NCI-H446 treated with DMSO at 0.1 percent for 48 hours (cell line): ENCODE measurements at places on chromosomes 11 and 22.
A peak's percentile ranks its signal among the peaks of the same experiment; 100 is the strongest.

- no peak for DNase-seq
Observed at GRCh38 chr11:24593332-24593731, 96.5 kb downstream of the LUZP2 start.

- DNase-seq = no peak
Observed at GRCh38 chr11:16404781-16405285, 48.5 kb upstream of the SOX6 start.

DNA sequence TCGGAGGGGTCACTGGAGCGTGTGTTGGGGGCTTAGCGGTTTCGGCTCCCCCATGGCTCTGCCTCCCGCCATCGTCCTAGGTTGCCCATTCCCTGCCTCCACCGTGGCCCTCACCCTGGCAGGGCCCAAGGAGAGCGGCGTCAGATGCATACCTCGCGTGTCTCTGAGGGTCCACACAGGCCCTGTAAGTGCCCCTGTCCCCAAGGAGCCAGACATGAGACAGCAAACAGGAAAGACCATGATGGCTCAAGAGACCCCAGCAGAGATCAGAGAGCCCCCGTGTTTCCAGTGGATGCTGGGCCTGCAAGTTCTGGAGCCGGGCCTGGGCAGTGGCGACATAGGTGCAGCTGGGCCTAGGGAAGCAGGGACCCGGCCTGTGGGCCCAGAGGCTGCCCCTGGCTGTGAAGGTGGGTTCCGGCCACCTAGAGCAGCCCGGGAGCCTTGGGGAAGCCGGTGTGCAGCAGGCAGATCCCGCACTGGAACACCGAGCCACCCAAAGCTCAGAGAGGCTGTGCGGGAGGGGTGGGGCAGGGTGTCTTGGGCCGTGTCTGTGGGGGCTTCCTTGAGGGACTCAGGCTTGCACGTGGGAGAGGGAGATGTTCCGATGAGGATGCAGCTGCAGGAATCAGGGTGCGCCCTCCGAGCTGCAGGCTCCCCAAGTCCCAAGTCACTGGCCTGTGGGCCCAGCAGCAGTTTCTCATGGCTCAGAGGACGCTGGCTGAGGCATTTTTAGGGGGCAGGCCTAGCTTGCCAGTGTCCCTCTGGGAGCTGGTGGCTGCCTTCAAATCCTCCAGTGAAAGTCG is 126.4 kb downstream of the KCNQ1OT1 start:
- no peak for DNase-seq

GRCh38 chr22:49869845-49870712 is 16.4 kb downstream of the ZBED4 start:
- no peak for DNase-seq

DNA sequence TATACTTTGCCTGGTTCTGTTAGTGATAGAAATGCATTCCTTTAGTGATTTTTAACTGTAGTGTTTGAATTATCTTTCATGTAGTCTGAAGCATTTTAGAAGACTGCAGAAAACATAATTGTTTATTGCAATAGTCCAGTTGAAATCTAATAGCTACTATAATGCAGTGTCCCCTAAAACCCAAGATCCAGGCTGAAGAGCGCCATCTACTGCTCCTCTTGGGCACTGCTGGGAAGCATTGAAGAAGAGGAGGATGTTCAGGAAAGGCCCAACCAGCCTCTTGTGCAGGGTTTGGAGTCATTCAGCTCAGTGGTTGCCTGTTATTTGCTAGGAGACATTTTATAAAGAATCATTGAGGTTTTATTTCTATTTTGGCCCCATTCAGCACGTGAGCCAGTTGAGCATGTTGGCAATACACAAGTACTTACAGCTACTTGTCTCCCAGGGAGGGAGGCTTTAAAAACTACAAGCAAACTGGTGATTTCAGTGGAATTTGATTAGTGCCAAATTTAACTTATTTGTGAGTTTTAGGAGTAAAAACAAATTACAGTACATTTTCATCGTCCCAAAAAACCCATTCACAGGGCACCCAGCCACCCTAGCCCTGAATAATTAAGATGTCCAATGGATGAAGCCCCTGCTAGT is 74.9 kb upstream of the HORMAD2 start:
- DNase-seq = peak; percentile 36

DNA sequence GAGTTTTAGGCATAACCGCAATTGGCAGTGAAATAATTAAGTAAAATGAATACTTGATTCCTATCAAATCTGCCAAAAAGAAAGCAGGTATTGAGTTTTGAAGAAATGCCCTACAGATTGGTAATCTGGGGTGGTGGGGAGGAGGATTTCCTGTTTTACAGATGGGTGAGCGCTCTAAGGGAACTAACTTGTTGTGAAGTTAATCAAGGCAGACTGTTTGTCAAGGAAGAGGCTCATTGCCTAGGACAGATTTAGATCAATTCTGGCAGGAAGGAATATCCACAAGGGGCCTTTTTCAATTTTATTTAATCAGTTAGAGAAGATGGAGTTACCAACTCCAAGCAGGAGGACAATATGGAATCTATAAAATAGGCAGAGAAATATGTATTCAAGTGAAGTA is 271.5 kb upstream of the CCDC90B start:
- DNase-seq = no peak

GRCh38 chr11:83151274-83151977 is 5.5 kb upstream of the PCF11 start:
- no peak for DNase-seq

- no peak for DNase-seq
Observed at GRCh38 chr11:78520230-78520629, 54.4 kb downstream of the NARS2 start.

DNA sequence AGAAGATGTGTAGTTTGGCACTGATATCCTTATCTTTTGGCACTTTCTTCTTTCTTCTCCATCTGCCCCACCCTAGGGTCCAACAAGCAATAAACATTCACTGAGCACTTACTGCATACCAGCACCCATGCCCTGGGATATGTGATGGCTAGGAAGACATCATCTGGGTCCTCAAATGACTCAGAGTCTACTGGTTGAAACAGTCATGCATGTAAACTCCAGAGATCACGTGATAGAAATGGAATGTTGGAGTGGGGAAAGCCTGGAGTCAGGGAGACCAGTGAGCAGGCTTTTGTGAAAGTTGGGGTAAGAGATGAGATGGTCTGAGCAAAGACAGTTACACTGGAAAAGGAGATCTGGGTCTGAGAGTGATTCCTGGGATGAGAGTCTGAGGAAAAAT is 724.9 kb upstream of the TENM4 start:
- no peak for DNase-seq

- DNase-seq = no peak
Observed at GRCh38 chr22:29130476-29130875, 57.6 kb downstream of the KREMEN1 start.

GRCh38 chr11:131246156-131246555 is 124.3 kb upstream of the NTM start:
- DNase-seq = no peak

- no peak for DNase-seq
Observed at GRCh38 chr22:30117256-30117655, 37.0 kb downstream of the HORMAD2 start.

DNA sequence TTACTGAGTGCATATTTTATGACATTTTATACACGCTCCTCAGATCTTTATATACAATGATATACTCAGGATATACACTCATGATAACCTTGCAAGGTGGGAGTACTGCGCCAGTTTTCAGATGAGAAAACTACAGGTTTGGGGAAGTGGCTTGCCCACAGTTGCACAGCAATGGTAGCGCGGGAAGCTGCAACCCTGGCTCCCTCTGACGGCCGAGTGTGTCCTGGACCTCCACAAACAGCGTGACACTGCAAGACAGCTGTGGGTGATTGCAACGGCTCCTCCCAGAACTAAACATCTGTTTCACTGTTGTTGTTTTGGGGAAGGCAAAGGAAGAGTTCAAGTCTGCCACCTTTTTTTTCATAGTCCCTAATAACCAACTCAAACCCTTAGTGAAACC is 47.0 kb downstream of the PACSIN2 start:
- DNase-seq = no peak

DNA sequence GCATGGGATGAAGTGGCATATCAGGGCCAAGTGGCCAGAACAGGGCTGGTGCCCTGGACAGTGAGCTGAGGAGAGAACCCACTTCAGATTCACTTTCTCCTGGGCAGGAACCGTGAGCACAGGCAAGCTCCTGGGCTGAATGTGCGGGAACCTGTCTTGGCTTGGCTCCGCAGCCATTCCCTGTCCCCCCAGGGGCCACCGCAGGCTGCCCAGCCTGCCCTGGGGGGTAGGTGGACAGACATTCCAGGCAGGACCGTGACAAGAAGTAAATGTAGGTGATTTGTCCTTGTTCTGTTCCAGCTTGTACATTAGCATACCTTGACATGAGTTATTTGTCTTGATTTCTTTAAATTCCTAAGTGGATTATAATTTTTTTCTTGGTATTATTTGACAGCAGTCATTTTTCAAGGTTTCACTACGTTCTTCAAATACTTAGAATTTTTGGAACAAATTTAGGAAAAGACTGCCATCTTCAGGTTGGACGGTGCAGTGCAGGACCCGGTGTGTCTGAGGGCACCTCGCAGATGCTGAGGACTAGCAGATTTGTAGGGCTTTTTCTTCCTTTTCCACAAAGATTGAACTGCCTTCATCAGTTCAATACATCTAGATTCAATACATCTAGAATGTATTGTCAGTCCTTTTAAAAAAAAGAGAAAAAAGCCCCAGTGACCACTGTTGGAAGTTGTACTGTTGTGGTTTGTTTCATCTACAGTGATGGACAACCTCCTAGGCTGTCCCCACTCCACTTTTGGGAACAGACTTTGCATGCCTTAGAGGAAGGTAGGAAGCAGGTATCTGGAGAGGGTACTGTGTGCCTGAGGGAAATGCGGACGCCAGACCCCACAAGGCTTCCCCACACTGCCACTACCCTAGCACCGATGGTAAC is 115.1 kb upstream of the RASSF10 start:
- peak; percentile 35 for DNase-seq

DNA sequence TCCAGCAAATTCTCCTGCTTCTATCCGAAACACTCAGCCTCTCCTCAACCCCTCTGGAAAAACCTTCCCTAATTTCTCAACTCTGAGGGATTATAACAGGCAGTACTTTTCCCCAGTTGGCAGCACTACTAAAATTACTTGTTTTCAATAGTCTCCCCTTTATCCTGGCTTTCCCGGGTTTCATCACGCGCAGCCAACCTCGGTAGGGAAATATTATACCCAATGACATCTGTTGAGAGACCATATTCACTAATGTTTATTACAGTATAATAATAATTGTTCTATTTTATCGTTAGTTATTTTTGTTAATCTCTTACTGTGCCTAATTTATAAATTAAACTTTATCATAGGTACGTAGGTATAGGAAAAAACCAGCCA is 330 bp upstream of the POLD3 start:
- no peak for DNase-seq

DNA sequence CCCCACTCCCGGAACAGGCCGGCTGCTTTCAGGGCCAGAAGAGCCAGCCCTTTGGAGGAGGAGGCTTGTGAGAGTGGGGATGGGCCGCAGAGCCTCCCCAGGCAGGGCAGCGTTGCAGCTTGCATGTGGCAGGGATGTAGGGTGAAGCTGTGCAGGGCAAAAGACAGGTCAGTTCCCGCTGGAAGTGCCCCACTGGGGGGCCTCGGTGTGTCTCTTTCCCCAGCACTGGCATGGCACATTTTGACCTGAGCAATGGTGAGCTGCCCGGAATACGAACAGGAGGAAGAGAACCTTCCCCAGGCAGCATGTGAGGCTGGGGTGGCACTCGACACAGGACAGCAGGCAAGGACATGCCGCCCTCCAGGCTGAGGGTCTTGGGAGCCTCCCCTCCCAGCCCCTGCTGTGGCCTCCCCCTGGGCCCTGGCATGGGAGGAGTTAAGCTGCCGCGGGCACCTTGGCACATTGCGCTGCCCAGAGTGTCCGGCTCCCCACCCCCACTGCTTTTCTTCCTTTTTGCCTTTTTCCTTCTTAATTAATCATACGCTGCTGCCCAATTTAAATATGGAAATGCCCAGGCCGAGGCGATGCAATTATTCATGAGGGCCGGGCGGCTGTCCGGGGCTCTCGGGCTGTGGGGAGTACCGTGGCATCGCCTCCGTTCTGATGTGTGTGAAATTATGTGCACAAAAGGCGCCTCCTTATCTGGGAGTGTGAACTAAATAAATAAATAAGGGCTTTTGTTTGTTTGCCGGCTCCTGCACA is 76.0 kb upstream of the WNT7B start:
- DNase-seq = no peak

- no peak for DNase-seq
Observed at GRCh38 chr11:44574610-44575287, 9.3 kb downstream of the CD82 start.
